Fibroblast of pulmonary artery (primary cell): ENCODE measurements at places on chromosomes 1 and 21.

GRCh38 chr21:35170244-35170643, 121.1 kb upstream of the RUNX1 start:
- no peak for DNase-seq

- no peak for DNase-seq
Observed at GRCh38 chr1:179742717-179743678, at the start of gene FAM163A. TSS of gene FAM163A (plus strand) at chr1:179743291. CDS start at chr1:179813098, 69,807 bp downstream.

DNA sequence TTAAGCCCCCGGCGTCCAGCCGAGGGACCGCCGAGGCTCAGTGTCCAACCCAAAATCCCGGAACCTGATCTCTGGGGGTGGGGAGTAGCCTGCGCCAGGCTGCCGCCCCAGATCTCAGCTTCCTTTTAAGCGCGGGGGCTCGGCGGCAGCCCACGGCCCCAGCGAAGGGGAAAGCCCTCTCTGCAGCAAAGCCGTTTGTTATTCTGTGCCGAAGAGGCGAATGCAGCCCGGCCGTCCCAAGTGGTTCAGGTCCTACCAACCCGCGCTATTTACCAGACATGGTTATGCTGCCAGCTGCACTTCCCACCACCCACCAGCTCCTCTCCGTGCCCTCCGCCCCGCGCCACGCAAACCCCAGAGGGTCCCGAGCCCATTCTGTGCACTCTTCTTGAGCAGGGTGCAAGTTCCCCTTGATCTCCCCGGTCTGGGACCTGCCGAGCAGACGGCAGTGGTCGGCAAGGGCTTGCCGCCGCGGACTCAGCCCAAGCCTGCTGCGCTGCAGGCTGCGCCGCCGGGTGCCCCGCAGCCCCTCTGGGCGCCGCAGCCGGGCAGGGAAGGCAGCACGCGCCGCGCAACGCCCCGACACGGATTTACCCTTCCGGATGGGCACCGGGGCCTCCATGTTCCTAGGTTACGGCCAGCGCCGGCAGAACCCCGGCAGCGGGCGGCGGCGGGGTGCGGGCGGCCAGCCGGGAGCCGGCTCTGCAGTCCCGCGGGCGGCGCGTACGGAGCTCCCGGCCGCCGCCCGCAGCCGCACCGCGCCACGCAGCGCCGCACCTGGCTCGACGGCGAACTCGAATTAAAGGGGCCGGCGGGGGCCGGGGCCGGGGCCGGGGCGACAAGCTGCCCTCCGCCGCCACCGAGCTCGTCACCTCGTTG, 738 bp upstream of the KCNA2 start:
- no peak for DNase-seq

DNA sequence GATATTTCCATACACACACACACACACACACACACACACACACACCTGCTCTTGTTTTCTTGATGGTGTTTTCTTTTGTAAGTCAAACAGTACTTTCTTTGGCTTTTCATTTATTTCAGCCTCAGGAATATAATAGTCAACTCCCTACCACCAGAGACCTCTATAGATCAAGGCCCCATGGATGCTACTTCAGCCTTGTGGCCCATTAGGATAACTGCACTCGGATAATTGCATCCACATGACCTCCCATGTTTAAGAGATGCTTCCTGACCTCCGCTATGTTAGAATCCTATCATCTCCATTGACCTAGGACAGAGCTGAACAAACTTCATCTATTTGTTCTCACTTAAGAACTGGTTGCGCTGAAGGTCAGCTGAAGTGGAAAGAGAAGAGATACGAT, 1094.0 kb upstream of the B3GALT2 start:
- no peak for DNase-seq

GRCh38 chr1:63119575-63120155, 202.7 kb upstream of the FOXD3 start:
- no peak for DNase-seq

DNA sequence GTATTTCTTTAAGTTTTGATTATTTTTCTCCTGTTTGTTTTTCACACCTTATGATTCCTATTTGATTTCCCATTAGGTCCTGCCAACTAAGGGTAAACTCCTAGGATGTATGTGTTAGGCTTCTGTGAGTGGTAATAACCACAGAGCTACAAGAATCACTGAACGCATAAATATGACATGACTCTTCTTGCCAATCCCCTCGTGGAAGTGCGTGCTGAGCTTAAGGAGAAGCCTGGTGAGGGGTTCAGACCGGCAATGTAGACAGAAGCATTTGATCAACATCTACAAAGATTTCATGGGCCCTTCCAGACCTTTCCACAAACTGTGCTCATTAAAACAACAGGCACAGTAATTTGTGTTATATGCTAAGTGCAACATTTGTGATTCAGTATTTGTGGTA, 273.8 kb upstream of the SNX7 start:
- DNase-seq, result no peak

GRCh38 chr1:243229526-243229925, 25.6 kb downstream of the CEP170 start:
- DNase-seq, result no peak

DNA sequence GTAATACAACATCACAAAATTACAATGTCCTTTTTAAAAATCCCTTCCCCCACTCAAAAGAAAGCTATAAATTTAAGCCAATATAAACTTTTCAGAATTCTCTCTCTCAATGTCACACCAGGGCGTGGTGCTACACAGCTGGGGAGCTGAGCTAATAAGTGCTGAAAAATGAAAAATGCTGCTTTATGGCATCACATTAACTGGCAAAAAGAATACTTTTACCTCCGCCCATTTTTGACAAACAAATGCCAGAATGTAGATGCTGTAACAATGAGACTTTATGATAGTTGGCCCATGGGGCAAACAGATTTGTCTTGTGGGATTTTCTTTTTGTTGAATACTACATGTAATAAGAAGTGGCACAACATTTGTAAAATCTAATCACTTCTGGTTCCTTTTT, 12.7 kb upstream of the LYPLAL1 start:
- no peak for DNase-seq

DNA sequence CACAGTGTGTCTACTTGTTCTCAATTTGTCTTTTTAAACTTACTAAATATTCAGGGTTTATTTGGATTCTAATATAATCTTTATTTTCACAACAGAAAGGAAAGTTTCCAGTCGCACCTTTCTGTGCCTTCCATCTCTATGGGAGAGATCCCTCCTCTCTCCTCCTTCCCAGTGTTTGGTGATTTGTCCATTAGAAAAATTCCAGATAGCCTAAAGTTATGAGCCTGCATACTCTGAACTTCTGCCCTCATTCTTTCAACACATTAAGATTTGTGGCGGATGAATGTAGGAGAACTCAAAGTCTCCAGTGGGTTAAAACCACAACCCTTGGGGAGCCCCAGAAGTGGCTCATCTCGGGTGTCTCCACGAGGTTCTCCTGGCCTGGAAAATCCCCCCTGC, 3.6 kb downstream of the NHLH2 start:
- DNase-seq, result no peak

DNA sequence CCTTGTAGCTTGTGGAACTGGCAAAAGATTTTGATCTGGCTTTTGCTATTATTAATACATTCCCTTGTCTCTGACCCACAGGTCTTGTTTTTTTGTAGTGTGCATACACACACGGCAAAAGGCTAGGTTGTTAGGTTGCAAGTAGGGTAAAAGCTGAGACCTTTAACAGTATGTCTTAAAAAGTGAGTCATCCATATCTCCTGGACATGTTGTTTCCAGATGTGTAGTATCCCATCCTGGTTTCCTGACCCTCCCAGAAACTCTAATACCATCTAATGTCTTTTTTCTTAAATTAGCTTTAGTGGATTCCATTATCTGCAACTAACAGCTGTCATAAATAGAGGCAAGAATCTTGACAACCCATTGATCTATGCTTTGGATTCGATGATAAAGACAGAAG, 14.7 kb downstream of the OVGP1 start:
- DNase-seq, result no peak

- DNase-seq, result no peak
Observed at GRCh38 chr1:20137604-20138003, 1.5 kb upstream of the PLA2G2F start.

DNA sequence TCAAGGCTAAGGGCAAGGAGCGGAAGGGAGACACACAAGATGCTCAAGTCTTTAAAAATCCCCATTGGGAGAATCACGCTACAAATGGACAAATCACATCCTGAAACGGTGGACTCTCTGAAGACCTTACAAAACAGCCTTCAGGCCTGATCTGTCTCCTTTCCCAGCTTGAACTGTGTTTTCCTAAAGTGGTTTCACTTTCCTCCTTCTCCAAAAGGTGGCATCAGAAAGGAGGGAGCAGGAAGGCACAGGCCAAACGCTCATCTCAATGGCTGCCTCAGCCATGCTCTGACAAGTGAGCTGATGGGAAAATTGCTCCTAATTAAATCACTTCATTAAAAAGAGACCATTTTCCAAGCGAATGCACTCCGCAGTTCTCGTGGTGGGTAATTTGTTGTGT, 47.7 kb downstream of the UTP25 start:
- peak; percentile 77 for DNase-seq

DNA sequence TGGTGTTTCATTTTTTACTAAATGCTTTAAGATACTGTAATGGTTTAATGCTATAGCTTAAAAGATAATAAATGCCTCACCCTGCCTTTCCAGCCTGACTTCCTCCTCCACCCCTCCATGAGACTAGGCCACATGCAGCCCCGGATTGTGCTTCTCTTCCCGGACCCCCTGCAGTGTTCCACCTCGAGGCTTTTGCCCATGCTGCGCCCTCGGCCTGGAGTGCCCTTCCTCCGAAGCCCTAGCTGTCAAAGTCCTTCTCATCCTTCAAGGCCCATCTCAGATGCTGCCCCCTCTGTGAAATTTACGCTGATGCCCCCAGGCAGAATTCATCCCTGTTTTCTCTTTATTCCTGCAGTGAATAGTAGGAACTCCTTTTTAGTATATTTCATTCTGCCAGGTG, 98.5 kb downstream of the ATP5PO start:
- DNase-seq, result no peak

- DNase-seq, result no peak
Observed at GRCh38 chr1:1171161-1171545, 2.5 kb upstream of the TTLL10 start.

GRCh38 chr21:34651642-34652041, 17.2 kb upstream of the CLIC6 start:
- DNase-seq, result no peak

GRCh38 chr1:204828352-204828850, 42.3 kb upstream of the NFASC start:
- DNase-seq, result peak; percentile 8

DNA sequence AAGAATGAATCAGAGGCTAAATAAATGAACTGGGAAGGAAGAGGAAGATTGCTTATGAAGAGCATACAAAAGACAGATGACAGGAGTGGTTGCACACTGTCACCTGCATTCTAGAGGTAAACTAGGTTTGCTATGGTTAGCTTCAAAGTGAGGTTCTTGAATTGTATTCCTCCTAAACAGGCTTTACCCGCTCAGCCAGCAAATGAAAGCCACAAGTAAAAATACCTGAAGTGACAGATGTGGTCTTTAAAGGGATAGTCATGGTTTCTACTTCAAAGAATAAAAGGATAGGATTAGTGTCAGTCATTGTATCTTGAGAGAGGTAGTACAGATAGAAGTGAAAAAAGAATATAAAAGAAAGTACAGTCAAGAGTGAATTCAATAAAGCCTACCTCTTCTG, 32.4 kb upstream of the PRDX6 start:
- no peak for DNase-seq

DNA sequence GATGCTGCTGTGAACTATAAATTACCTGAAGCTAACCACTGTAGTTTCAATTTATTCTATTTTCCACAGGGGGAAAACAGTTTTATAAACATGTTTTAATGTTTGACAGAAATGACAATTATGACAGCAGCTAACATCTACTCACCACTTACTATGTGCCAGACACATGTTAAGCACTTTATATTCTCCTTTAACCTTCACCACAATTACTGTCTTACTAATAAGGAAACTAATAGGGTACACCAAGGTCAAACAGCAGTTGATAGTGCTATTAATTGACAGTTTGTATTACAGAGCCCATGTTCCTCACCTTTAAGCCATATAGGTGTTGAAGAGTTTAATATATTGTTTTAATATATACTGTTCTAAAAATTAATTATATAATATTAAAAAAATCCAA, 146.4 kb downstream of the EVI5 start:
- DNase-seq, result no peak

DNA sequence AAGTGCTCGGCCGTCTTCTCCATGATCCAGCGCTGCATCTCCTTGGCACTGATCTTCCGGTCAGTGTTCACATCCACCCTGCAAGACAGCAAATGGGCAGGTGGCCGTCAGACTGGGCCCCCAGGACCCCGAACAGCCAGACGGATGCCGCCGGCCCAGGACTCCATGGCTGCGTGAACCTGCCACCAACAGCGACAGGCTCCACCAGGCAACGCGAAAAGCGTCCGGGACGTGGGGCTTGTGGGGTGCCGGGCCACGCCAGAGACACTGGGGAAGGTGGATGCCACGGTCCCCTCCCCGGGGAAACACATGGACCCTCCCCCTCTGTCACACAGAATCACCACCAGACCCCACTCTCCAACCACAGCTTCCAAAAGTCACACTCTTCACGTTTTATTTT, 7.9 kb downstream of the SDF4 start:
- no peak for DNase-seq

GRCh38 chr1:40270152-40270834, 12.3 kb downstream of the ZMPSTE24 start:
- DNase-seq, result no peak

- peak; percentile 37 for DNase-seq
Observed at GRCh38 chr1:59445040-59445439, 148.1 kb downstream of the FGGY start.

- DNase-seq, result no peak
Observed at GRCh38 chr1:67094191-67094590, 40.2 kb upstream of the SLC35D1 start.

DNA sequence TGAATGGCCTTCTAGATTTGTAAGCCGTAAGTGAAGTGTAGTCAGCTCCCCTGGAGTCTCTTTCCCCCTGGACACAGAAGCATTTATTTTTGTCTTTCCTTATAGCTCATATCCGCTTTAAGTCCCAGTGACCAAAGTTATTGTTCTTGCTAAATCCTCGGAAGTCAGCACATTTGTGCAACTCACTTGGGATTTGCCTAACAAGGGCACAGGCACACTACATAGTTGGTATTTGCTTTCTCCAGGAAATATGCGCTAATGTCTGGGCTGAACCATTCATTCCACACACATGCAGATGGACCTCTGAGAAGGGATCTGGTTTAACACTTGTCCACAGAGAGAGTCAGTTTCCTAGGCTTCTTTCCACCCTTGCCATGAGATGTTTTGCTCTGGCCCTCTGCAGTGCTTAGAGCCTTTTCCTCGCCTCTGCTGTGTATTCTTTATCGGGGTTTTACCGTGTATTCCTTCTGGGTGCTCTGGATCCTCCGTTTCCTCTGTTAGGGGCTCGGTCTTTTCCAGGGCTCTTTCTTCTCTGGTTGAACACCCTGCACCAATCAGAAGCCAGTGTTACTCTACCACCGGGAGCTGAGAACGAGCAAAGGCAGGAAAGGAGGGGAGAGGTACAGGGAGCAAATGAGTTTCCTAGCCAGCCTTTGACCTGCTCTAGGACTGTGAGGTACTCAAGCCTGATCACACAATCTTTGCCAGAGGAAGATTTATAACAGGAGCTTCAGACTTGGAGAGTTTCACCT, 72.4 kb downstream of the ABCA4 start:
- DNase-seq, result peak; percentile 86

- DNase-seq, result peak; percentile 46
Observed at GRCh38 chr1:14946684-14947238, 206.8 kb upstream of the TMEM51 start.
